ENCODE measurements at places on chromosomes 12 and 14. TPM values are rescaled to one million over a fixed set of nuclear protein-coding genes. Genes with fewer than 3 reads are reported as not detected.

CEBPE gene
- total RNA-seq: 0.19 TPM

SP1 gene
- total RNA-seq: 59.9 TPM

P2RX7 gene
- total RNA-seq: 4.5 TPM

DNA sequence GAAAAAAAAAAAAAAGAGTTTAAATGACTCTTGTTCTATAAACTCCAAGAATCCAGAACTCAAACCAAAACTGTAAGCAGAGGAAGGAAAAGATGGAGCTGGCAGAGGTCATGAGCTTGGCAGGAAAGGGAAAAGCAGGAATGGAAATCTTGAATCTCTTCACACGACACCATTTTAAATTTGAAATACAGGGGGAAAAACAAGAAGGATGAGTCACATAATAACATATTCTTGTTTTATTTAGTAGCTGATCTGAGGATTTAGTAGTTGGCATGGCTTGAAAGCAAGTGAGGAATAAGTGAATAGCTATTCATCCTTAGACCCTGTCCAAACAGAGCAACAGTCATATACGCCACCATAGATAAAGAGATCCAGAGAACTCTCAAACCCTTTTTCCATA is 35.0 kb downstream of the EPS8 start:
- no peak for DNase-seq

- peak; percentile 15 for DNase-seq
These were observed at the start of gene KRT81 for GRCh38 chr12:52291267-52291935. Gene KRT81, minus strand, starts transcription at chr12:52291534. Its CDS starts 69 bp downstream, at chr12:52291465.

DNA sequence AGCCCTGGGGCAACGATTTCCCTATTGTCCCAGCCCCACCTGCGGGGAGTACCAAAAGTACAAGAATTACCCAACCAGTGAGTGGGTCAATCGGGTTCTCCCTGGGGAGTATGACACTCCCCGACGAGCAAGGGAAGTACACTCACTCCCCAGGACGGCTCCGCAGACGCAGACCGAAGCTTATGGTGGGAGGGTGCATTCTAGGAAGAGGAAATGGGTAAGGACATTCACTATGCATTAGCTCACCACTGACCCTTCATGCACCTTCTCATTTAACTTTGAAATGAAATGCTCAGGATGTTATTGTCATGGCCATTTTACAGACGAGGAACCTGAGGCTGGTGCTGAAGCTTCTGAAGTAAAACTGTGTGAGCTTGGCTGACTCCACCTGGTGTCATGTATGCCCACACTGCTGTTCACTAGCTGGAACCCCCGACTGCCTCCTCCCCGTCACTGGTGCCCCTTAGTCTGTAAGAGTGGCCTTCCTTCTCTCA is 45.8 kb upstream of the TMED10 start:
- DNase-seq: peak; percentile 83

Data from posterior vena cava (tissue), 2 donors.